Activated T-helper 1 cell treated with anti-CD3 and anti-CD28 coated beads, Interleukin-12 subunit alpha, Interleukin-12 subunit beta, Interleukin-2, Interleukin-4 antibody, amounts not matched to agents 30 ng/mL and 10 ng/mL and 1 ng/mL, durations not matched to agents 14 hours and 24 hours and 36 hours (primary cell): ENCODE measurements at places on chromosomes 6 and 20.

GRCh38 chr6:157528931-157529653, 148.1 kb downstream of the ZDHHC14 start:
- DNase-seq, result no peak
- H3K27me3 ChIP-seq, result peaks cover 3% of the 10 kb centered on the region
- H3K4me3 ChIP-seq, result no peak overlapping the region
- peaks cover 41% of the 10 kb centered on the region for H3K4me1 ChIP-seq

GRCh38 chr6:68975064-68975463, 340.0 kb downstream of the ADGRB3 start:
- no peak overlapping the region for H3K27ac ChIP-seq
- no peak overlapping the region for H3K4me3 ChIP-seq
- no peak for DNase-seq
- H3K27me3 ChIP-seq, result no peaks in the 10 kb centered on the region
- H3K36me3 ChIP-seq, result no peaks in the 10 kb centered on the region

DNA sequence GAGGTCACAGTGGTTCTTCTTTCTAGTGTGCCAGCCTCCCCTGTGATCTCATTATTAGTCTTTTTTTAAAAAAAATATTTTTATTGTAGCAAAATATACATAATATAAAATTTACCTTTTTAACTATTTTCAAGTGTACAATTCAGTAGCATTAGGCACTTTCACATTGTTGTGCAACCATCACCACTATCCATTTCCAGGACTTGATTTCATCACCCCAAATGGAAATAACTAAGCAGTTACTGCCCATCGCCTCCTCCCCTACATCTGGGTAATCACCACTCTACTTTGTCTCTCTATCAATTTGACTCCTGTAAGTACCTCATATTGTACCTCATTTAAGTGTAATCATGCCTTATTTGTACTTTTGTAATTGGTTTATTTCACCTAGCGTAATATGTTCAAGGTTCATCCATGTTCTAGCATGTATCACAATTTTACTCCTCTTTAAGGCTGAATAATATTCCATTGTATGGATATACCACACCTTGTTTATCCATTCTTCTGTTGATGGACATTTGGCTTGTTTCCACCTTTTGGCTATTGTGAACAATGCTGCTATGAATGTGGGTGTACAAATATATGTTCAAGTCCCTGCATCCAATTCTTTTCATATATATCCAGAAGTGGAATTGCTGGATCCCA, 68.6 kb upstream of the FYN start:
- H3K27ac ChIP-seq, result no peak overlapping the region
- H3K4me1 ChIP-seq, result peaks cover 5% of the 10 kb centered on the region
- no peak for DNase-seq
- H3K4me3 ChIP-seq, result no peak overlapping the region
- H3K27me3 ChIP-seq, result peaks cover 3% of the 10 kb centered on the region

DNA sequence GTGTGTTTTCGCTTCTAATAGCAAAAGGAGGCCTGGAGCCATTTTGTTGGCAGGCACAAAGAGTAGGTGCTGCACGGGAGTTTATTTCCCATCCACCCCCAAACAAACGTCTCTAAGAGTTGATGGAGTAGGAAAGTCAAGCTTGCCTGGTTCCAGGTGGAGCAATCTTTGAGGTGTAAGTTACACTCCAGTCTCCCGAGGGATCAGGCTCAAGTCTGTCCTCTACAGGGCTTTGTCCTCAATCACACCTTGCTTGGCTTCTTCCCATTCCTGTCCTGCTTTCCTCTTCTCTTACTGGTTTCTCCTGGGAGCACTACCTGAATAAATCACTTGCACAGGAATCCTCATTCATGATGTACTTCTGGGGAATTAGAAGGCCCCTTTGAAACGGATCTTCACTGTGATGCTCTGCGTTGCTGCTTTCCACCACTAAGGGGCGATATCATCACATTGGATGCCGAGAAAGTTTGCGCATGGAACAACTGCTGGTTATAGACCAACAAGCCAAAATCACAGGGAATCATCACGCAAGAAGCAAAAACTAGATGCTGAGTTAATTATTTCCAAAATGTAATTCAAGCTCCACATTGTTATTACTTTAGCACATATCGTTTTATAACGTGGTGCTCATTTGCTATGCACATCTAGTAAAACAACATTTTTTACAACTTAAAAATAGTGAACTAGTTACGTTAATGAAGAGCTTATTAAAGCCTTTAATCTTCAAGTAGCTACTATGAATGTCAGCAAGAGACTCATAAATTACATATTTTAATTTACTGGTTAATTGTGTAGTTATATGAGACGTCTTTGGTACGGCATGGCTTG, 156.8 kb downstream of the DNAH8 start:
- DNase-seq, result peak; percentile 36
- H3K36me3 ChIP-seq, result no peaks in the 10 kb centered on the region
- H3K4me3 ChIP-seq, result no peak overlapping the region
- H3K27ac ChIP-seq, result no peak overlapping the region

DNA sequence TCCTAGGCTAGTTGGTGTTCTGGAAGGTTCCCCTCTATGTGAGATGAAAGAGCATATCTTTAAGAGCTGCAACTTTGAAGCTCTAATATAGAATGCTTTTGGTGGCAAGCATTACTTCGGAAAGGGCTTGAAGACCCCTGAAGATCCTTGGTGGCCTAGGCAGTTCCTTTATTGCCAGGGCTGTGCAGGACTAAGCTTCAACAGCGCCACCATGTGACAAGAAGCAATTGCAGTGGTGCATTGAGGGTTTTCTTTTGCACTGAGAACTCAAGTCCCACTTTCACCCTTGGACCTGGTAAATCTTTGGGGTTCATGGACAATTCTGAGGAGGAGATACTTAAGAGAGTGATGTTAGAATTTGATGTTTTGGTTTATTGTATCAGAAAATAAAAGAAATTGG, 237.4 kb upstream of the GMDS start:
- H3K4me3 ChIP-seq, result no peak overlapping the region
- H3K36me3 ChIP-seq, result no peaks in the 10 kb centered on the region
- no peak for DNase-seq
- no peaks in the 10 kb centered on the region for H3K4me1 ChIP-seq
- no peak overlapping the region for H3K27ac ChIP-seq

DNA sequence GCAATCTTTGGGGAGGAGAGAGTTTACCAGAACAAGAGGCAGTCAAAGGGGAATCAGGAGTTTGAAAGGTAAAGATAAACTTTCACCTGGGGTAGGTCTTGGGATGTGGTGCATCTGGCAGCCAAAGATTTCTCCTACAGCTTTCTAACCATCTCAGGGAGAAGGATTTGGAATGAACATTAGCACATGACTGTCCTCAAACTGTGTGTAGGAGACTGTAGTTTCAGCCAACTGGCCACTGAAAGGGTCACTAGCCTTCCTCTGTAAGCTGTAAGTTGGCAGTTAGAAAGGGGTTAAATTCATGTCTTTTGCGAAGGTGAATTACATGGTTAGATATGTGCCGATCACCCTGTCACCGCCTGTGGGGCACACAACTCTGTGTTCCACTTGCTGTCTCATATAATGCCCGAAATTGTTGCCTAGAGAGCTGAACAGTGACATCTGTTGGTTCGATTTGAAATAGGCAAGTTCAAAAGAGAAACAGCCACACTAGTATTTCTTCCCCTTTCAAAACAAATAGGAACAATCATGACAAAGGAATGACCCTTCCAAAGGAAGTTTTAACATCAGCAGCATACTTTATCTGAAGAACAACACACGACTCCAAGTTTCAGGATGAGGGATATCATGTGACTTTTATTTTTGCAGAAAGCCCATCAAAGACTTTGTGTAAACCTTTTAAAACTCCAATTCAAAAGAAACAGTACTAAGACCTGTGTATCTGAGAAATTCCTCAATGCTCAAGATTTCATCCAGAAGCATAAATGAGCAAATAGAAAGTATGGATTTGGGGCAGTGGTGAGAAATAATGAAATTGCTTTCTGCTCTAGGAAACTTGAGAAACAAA, 1.1 kb upstream of the OPN5 start:
- H3K36me3 ChIP-seq, result no peaks in the 10 kb centered on the region
- DNase-seq, result peak; percentile 13
- H3K27ac ChIP-seq, result no peak overlapping the region

DNA sequence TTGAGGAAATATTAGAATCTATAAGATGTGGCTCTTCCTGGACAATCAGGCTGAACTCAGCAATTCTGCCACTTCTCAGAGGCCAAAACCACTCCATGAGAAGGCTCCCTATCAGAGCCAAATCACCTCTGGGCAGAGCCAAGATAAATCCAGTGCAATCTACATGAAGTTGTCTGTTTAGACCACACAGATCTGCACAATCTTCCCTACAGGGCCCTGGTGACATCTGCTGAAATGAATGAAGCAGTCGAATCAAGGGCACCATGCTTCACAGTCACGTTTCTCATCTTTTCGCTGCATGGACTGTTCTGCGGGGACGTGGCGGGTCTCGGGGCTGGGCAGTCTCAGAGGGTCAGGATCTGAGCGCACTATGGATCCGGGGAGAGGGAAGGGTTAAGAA, 60.1 kb upstream of the CD93 start:
- H3K4me3 ChIP-seq, result no peak overlapping the region
- no peak for DNase-seq
- H3K27ac ChIP-seq, result no peak overlapping the region
- no peaks in the 10 kb centered on the region for H3K36me3 ChIP-seq
- peaks cover 84% of the 10 kb centered on the region for H3K4me1 ChIP-seq

GRCh38 chr20:47164140-47164539, 192.4 kb downstream of the ZMYND8 start:
- peaks cover 12% of the 10 kb centered on the region for H3K27me3 ChIP-seq
- no peak overlapping the region for H3K27ac ChIP-seq
- no peaks in the 10 kb centered on the region for H3K4me1 ChIP-seq
- no peak overlapping the region for H3K4me3 ChIP-seq
- DNase-seq, result no peak

DNA sequence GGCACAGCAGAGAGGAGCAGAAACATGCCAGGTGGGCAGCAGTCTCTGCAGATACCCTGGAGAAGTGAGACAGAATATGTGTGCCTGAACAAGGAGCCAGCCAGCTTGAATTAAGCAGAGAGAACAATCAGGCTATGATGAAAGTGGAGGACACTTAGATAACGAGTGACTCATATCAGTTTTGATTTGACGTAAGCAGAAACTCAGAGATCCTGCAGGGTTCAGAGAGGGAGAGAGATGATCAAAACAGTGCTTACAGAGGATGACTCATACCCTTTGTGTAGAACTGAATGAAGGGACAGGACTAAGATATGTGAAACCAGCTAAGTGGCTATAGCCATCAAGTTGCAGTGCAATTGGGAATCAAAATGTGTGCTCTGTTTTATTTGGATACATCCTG, 300.7 kb downstream of the TENT5A start:
- no peaks in the 10 kb centered on the region for H3K27me3 ChIP-seq
- no peaks in the 10 kb centered on the region for H3K4me1 ChIP-seq
- H3K27ac ChIP-seq, result no peak overlapping the region
- no peak for DNase-seq
- no peak overlapping the region for H3K4me3 ChIP-seq
- H3K36me3 ChIP-seq, result no peaks in the 10 kb centered on the region

DNA sequence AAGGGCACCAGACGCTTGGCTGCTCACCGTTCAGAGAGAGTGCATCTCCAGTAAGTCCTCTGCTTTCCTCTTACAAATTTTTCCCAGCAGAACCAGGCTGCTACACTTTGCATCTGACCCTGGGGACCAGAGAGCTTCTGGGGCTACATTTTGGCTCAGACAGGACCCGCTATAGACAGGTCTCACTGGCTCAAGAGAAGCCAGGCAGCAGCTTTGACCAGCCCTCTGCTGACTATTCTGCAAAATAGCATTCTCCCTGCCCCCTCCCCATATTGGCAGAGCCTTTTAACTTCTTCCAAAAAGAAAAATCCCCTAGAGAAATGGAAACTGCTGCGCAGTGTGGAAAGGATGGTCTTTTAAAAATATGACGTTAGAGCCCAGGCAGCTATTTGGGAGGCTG, 37.2 kb downstream of the CPXM1 start:
- H3K4me3 ChIP-seq, result no peak overlapping the region
- H3K4me1 ChIP-seq, result no peaks in the 10 kb centered on the region
- DNase-seq, result no peak
- no peaks in the 10 kb centered on the region for H3K36me3 ChIP-seq

DNA sequence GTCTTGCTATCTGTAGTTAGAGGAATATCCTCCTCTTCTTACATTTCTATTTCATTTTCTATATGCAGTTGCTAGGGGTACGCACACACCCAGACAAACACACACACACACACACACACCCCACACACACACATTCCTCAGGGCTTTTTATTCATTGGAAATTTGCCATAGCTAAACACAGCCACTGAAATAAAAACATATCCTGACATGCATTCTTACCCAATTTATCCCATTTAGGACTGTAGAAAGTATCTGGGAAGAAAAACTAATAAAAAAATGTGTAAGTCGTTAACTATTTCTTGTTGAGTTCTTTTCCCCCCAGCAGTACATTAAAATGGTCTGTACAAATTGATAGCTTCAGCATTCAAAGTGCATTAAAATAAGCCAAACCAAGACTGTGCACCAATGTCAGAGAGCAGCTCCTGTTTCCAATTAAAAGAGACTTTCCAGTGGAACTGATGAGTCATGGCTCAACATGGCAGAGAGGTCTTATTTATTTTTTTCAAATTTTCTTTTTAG, 357.9 kb upstream of the AGPAT4 start:
- no peak overlapping the region for H3K27ac ChIP-seq
- DNase-seq, result no peak
- no peak overlapping the region for H3K4me3 ChIP-seq
- no peaks in the 10 kb centered on the region for H3K4me1 ChIP-seq
- no peaks in the 10 kb centered on the region for H3K36me3 ChIP-seq

DNA sequence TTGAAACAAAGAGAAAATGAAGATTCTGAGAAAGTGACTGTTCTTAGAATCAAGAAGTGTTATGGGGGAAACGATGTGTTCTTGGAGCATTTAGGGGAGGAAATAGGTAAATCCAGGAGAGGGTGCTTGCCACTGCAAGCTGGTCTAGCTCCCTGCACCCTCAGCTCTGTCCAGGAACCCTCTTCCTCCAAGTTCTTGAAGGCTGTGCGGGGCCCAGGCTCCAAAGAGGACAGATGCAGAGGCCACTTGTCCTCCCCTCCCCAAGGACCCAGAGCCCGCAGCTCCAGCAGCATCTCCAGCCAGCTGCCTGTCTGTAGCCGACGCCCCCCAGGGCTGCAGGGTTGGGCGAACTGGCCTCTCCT, 87.9 kb downstream of the CDC5L start:
- DNase-seq, result no peak
- H3K27me3 ChIP-seq, result peaks cover 13% of the 10 kb centered on the region
- H3K4me1 ChIP-seq, result no peaks in the 10 kb centered on the region
- H3K36me3 ChIP-seq, result no peaks in the 10 kb centered on the region
- no peak overlapping the region for H3K4me3 ChIP-seq
- H3K27ac ChIP-seq, result no peak overlapping the region

DNA sequence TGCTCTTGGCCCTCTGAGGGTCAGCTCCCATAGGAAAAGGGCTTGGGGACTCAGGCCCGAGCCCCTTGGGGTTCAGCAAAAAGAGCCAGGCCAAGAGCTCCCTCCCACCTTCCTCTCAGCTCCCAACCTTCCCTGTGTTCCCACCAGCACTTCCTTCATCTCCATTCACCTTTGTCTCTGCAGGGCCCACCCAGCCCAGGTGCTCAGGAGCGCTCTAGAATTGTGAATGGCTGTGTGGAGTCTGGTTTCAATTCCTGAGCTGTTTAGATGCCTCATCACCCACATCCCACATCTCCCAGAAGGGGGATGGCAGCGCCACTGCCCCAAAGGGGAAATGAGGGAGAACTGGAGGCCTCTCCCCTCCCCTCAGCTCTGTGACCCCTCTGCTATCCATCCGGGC, 7.7 kb downstream of the GRM4 start:
- H3K4me1 ChIP-seq, result no peaks in the 10 kb centered on the region
- H3K4me3 ChIP-seq, result no peak overlapping the region
- DNase-seq, result no peak
- H3K36me3 ChIP-seq, result no peaks in the 10 kb centered on the region
- no peak overlapping the region for H3K27ac ChIP-seq

- no peaks in the 10 kb centered on the region for H3K36me3 ChIP-seq
- H3K27ac ChIP-seq, result peak overlapping the region; percentile 84
- peaks cover 19% of the 10 kb centered on the region for H3K4me1 ChIP-seq
These were observed 23.5 kb upstream of the BACH2 start for GRCh38 chr6:90319979-90320685.
